Panc1 (cell line): ENCODE measurements at places on chromosomes 12 and 14.

- no peaks in the 10 kb centered on the region for H3K36me3 ChIP-seq
- no peak overlapping the region for H3K27ac ChIP-seq
- H3K27me3 ChIP-seq = no peaks in the 10 kb centered on the region
- H3K4me1 ChIP-seq = no peaks in the 10 kb centered on the region
- H3K4me3 ChIP-seq = no peak overlapping the region
These were observed 68.3 kb downstream of the RERG start for GRCh38 chr12:15152868-15153267.

DNA sequence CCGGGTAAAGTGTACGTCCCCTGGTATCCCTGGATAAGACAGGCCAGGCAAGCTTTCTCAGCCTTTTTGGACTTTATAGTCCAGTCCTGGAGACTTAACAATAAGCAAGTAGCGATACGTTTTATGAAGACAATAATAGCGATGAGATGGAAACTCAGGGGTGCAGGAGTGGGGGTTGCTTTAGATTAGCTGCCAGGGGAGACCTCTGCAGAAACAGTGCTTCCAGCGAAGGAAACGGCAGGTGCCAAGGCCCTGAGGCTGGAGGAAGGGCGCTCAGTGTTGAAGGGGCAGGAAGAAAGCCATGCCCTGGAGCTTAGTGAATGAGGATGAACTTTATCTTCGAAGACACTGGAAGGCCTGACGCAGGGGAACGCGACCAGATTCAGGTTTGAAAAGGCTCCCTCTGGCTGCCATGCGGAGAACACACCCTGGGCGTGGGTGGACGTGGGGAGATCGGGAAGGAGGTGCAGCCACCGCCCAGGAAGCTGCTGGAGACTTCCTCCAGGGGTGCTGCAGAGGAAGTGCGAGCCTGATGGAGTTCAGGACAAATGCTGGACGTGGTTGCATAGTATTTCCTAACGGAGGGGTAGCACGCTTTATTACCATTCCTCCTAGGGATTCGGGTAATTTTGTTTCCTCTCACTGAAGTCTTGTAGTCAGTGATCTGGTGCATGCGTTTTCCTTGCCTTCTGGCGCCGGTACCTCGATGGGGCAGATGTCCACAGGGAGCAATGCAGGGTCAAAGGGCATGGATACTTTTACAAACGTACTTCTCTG lies 26.1 kb upstream of the UBC start:
- H3K36me3 ChIP-seq = no peaks in the 10 kb centered on the region
- peak overlapping the region; percentile 44 for H3K4me3 ChIP-seq
- H3K4me1 ChIP-seq = peaks cover 29% of the 10 kb centered on the region
- no peaks in the 10 kb centered on the region for H3K27me3 ChIP-seq
- H3K27ac ChIP-seq = peak overlapping the region; percentile 97

DNA sequence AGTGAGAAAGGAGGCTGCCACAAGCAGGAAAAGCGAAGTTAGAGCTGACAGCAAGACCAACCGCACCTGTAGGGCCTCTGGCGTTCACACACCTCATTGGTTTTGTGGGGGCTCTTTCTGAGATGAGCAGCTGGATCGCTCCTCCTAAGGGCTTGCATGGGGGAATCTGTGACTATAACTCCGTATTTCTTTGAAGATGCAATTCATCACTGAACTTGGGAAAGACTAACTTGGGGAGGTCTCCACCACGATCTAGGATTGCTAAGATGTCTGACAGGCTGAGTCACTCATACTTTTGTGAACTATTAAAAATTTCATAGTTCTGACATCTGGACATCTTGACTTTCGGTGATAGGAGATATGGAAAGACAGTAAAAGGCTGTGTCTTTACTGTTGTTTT lies 173.6 kb downstream of the ETV6 start:
- peaks cover 4% of the 10 kb centered on the region; the same call in 1 of the 2 replicates for H3K4me1 ChIP-seq
- no peak for DNase-seq
- H3K4me3 ChIP-seq = no peak overlapping the region
- no peaks in the 10 kb centered on the region for H3K27me3 ChIP-seq
- no peaks in the 10 kb centered on the region for H3K36me3 ChIP-seq
- H3K27ac ChIP-seq = no peak overlapping the region

GRCh38 chr12:56046027-56046780 lies 4.5 kb downstream of the RPS26 start:
- H3K4me3 ChIP-seq = no peak overlapping the region
- H3K27ac ChIP-seq = peak overlapping the region; percentile 20; the same call in 1 of the 2 replicates
- DNase-seq = no peak

- no peaks in the 10 kb centered on the region; the same call in 1 of the 2 replicates for H3K27me3 ChIP-seq
- no peaks in the 10 kb centered on the region for H3K36me3 ChIP-seq
- no peak for DNase-seq
- H3K4me1 ChIP-seq = no peaks in the 10 kb centered on the region
- H3K27ac ChIP-seq = no peak overlapping the region
These were observed 41.7 kb upstream of the ITPR2 start for GRCh38 chr12:26874501-26875296.

DNA sequence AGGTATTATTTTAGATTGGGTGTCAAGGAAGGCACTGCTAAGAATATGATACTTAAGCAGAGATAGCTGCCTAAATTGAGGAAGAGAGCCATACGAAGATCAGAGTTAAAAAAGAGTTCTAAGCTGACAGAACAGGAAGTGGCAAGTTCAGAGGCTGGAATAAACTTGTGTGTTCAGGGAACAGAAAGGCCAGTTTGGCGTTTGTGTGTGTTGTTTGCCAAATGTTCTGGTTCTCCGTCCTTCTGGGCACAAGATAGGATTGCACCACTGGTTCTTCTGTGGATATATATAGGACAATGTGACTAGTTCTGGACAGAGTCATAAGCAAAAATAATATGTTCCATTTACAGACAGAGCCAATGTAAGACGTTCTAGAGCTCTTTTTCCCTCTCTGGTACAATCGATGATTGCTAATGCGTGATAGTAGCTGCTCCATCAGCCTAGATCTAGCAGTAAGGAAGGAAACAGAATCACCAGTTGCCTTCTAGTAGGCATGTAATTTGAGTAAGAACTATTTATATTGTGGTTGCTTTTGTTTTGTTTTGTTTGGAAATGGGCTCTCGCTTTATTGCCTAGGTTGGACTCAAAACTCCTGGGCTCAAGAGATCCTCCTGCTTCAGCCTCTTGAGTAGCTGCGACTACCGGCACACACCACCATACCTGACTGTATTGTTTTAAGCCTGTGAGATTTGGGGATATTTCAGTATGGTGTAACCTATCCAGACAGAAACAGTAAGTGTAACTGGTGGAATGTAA lies 7.4 kb downstream of the BBS10 start:
- DNase-seq = no peak
- H3K4me3 ChIP-seq = no peak overlapping the region
- H3K27me3 ChIP-seq = no peaks in the 10 kb centered on the region
- H3K27ac ChIP-seq = no peak overlapping the region
- H3K36me3 ChIP-seq = no peaks in the 10 kb centered on the region
- no peaks in the 10 kb centered on the region for H3K4me1 ChIP-seq

DNA sequence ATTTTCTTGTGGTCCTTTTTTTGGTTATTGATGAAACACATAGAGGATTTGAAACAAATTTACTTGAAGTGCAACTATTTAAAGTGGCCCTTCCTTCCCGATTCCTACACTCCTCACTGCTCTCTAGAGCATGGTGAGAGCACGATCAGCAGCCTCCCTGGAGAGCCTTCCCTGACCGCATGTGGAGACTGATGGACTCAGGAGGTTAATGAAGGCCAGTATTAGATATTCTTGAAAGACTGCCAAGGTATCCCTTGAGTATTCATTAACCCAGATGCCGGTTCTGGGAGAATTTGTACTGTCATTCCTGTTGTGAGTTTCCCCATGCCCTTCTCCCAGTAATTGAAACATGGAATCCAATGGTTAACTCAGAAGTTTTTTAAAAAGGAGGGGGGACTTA lies 102.8 kb upstream of the FGD4 start:
- no peaks in the 10 kb centered on the region for H3K27me3 ChIP-seq
- no peaks in the 10 kb centered on the region for H3K36me3 ChIP-seq
- DNase-seq = no peak
- no peak overlapping the region for H3K27ac ChIP-seq

DNA sequence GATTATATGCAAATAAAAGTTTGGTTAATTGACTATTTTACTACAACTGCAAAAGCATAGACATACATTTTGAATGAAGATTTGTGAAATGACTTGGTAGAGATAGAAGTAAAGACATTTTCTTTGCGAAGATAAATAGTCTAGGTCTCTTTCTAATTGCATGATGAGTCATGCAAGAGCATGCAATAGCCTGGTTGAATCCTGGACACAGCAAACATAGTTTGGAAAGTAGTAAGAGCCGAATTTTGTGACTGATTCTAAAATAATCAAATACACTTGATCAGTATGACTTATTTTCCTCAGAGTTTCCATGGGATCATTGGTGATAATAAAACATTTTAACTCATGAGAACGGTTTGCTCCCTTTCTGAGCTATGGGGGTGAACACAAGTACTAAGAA lies 27.7 kb upstream of the CAND1 start:
- no peak for DNase-seq
- H3K27me3 ChIP-seq = no peaks in the 10 kb centered on the region; the same call in 1 of the 2 replicates
- no peak overlapping the region for H3K27ac ChIP-seq

DNA sequence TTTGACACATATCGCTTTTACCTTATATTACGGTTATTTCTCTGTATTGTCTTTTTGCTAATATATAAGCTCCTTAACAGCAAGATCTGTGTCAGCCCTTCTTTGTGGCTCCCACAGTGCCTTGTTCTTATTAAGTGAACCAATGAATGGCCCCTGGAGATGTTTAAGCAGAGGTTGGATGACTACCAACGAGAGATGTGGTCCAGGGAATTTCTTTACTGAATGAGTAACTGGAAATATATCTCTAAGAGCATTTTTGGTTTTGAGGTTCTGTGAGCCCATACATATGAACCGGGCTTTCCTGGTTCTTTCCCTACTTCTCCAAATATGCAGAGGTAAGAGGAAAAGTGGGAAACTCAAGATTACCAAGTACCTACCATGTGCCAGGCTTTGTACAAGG lies 23.5 kb downstream of the CALCOCO1 start:
- no peak for DNase-seq
- H3K27ac ChIP-seq = no peak overlapping the region
- H3K27me3 ChIP-seq = peaks cover 10% of the 10 kb centered on the region; the same call in 1 of the 2 replicates

DNA sequence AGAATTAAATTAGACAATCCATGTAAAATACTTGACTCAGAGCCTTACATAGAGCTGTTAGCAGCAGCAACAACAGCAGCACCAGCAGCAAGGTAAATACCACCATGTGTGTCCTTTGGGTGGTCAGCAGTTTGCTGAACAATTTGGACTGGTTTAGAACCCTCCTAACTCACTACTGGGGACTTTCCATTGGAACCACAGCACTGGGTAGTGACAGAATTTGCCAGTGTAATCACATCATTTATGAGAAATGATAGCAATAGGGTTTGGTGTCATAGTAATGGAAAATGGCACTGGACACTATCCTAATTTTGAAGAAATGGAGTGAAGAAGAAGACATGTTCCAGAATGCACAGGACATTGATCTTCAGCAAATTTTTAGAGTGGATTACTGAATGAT lies 392.8 kb downstream of the RAD51B start:
- H3K36me3 ChIP-seq = no peaks in the 10 kb centered on the region; the same call in 1 of the 2 replicates
- no peak for DNase-seq
- peaks cover 5% of the 10 kb centered on the region; the same call in 1 of the 2 replicates for H3K4me1 ChIP-seq
- no peak overlapping the region for H3K4me3 ChIP-seq
- H3K27me3 ChIP-seq = no peaks in the 10 kb centered on the region

- H3K4me1 ChIP-seq = no peaks in the 10 kb centered on the region
- H3K27me3 ChIP-seq = no peaks in the 10 kb centered on the region
- H3K27ac ChIP-seq = no peak overlapping the region
- DNase-seq = no peak
These were observed 308.2 kb downstream of the ATP23 start for GRCh38 chr12:58249610-58250009.

GRCh38 chr12:102512523-102512922 lies 32.2 kb upstream of the IGF1 start:
- no peak overlapping the region for H3K27ac ChIP-seq
- no peaks in the 10 kb centered on the region for H3K36me3 ChIP-seq
- H3K4me3 ChIP-seq = no peak overlapping the region
- DNase-seq = no peak

GRCh38 chr14:21383848-21384493 lies at the start of gene SUPT16H:
SUPT16H (minus strand) TSS chr14:21384019; CDS start chr14:21383927, 92 bp downstream.
- peaks cover 11% of the 10 kb centered on the region for H3K36me3 ChIP-seq
- peak within 1 kb of the TSS; percentile 97 for H3K27ac ChIP-seq

GRCh38 chr14:42872786-42873185 lies 1266.1 kb downstream of the LRFN5 start:
- no peak overlapping the region for H3K4me3 ChIP-seq
- H3K27ac ChIP-seq = no peak overlapping the region
- H3K27me3 ChIP-seq = no peaks in the 10 kb centered on the region
- no peaks in the 10 kb centered on the region for H3K36me3 ChIP-seq
- H3K4me1 ChIP-seq = no peaks in the 10 kb centered on the region

DNA sequence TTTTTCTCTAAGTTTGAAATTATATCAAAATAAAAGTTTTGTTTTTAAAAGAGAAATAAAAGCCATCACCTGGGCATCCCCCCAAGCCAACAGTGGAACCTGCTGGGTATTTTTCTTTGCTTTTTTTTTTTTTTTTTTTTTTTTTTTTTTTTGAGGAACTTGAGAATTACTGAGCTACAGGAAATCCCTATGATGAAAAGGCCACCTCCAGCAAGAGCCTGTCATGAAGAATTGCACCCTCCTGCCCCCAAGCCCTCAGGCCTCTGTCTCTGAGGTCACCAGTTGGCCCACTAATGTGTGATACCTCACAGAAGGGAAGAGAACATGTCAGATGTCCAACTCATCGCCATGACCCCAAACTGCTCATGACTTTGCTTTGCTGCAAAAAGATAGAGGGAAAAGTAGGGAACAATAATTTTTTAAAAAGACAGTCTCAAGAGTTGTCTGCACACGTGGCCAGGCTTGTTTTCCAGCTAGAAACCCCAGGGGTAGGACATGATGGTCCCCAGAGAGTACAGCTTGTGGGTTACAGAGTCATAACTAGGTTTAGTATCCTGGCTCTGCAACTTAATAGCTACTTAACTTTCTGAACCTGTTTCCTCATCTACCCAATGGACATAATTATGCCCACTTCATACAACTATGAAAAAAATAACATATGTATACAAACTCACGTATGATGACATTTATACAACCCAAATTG lies 124.3 kb upstream of the EGLN3 start:
- no peaks in the 10 kb centered on the region for H3K36me3 ChIP-seq
- DNase-seq = no peak
- no peak overlapping the region for H3K27ac ChIP-seq
- H3K4me3 ChIP-seq = no peak overlapping the region
- no peaks in the 10 kb centered on the region for H3K27me3 ChIP-seq

DNA sequence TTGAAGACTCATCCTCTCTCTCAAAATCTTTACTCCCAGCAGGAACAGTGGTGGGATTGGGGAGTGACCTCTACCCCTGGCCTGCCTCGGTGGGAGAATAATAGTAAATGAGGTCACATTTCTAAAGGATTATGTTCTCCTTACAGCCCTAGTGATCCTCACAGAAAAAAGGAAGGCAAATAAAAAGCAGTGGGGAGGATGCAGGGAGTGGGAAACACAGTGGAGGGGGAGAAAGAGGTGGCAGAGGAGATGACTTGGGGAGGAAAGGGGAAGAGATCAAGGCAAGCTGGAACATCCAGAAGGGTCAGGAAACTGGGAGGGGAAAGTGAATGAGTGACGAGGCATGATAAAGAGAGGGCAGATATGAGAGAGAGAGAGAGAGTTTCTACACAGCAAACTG lies 8.3 kb upstream of the SYNDIG1L start:
- H3K27ac ChIP-seq = no peak overlapping the region
- no peak for DNase-seq
- H3K4me3 ChIP-seq = no peak overlapping the region
- no peaks in the 10 kb centered on the region for H3K4me1 ChIP-seq
- H3K27me3 ChIP-seq = no peaks in the 10 kb centered on the region; the same call in 1 of the 2 replicates
